ENCODE measurements at places on chromosomes 2 and 18. TPM values are rescaled to one million over a fixed set of nuclear protein-coding genes. Genes with fewer than 3 reads are reported as not detected.

The BCL2L11 gene
- total RNA-seq = 28.6 TPM

The ALK gene
- not detected for total RNA-seq

DNA sequence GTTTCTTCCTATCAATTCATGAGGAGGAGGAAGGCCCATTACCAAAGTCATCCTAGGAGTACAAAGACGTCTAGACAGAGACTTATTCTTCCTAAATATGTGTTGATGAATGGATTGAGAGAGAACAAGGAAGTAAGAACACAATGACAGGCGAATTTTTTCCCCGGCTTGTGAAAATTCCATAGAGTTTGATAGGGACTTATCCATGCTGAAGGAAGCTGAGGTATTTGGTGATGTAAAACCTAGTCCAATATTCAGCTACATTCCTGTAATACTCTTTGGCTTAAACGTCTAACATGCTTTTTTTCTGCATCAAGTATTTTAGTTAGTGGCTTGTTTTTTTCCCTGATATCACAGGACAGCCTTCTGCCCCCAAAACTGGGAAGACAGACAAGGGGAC, 121.9 kb upstream of the MYT1L start:
- no peak for DNase-seq

DNA sequence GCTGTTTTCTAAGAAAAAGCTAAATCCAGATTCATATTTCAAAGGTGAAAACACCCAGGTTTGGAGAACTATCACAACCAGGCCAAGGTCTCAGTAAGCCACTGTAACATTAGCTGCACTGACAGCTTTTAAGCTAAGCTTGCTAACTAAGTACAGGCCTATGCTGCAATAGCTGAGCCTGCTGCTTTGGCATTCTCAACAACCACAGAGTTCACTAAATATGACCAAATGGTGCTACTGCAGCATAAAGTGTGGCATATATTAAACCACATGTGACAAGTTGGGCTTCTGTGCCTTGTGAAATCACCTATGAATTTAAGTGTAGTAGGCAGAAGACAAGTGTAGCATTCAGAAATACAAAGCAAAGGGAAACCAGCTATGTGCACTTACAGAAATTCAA, 206.7 kb downstream of the TCF4 start:
- no peak for DNase-seq

- DNase-seq = no peak
Measured at GRCh38 chr2:53751728-53752127, 15.9 kb upstream of the CHAC2 start.

The CERKL gene
- total RNA-seq = 0.07 TPM

GRCh38 chr2:214311031-214311533, 99.8 kb upstream of the VWC2L start:
- DNase-seq = no peak

DNA sequence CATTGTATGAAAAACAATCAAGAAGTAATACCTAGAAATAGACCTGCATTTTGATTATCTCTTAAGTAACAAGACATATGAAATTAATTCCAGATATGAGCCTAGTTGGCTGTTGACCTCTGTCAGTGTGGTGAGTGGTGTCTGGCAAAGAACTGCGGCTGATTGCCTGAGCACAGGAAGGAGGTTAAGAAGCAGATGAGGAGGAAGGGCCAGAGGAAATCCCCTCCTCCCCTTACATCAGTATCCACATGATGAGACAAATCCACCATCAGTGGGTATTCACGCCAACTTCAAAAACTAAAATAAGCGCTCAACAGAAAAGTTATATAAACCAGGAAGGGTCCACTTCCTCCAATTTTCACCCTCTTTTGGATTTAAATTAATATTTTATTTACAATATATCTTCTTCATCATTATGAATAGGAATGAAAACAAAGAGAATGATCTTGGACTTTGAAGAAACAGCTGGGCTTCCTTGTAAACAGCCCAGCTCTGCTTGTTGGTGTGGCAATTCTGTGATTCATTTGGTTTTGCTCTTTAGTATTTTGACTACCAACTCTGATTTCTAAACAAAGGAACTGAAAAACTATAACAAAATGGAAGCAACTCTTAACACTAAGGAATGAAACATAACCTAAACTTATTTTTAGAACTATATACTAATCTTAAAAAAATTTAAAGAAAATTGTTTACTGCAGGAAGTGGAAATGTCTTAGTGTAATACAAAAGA, 27.3 kb downstream of the RFTN2 start:
- DNase-seq = no peak

The DES gene
- total RNA-seq = not detected

GRCh38 chr18:6414118-6414722, 491 bp downstream of the L3MBTL4 start:
- peak; percentile 73 for DNase-seq

GRCh38 chr2:165594231-165594934, 124.9 kb downstream of the CSRNP3 start:
- DNase-seq = no peak

DNA sequence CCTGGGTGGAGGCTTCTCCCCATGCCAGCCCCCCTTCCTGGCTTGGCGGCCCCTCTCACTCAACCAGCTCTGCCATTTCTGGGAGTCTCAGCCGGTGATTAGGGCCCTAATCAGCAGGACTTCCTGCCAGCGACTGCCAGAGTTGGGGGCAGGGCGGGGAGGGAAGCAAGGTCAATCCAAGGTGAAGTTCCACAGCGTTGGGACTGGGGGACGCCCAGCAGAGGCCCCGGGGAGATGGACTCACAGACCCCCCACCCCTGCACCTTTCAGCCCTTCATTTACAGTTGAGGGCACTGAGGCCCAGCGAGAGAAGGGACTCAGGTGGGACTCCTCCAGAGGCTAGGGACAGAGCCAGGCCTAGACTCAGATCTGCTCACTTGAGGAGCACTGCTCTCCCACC, 65.3 kb downstream of the TNS1 start:
- DNase-seq = no peak

The SLC16A14 gene
- total RNA-seq = 2.2 TPM

DNA sequence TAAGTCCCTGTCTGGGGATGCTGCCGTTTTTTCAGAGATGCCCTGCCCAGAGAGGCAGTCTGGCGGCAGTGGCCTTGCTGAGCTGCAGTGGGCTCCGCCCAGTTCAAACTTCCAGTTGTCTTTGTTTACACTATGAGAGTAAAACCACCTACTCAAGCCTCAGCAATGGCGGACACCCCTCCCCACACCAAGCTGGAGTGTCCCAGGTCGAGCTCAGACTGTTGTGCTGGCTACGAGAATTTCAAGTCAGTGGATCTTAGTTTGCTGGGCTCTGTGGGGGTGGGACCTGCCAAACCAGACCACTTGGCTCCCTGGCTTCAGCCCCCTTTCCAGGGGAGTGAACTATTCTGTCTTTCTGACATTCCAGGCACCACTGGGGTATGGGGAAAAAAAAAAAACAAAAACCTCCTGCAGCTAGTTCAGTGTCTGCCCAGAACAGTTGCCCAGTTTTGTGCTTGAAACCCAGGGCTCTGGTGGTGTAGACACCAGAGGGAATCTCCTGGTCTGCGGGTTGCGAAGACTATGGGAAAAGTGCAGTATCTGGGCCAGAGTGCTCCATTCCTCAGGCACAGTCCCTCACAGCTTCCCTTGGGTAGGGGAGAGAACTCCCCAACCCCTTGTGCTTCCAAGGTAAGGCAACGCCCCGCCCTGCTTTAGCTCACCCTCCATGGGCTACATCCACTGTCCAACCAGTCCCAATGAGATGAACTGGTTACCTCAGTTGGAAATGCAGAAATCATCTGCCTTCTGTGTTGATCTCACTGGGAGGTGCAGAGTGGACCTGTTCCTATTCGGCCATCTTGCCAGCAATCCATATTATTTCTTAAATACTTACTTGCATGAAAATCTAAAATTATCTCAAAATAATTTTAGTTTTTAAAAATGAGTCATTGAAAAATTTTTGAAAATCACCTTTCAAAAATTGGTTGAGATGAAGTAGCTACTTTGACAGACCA, 338.0 kb downstream of the OSR1 start:
- no peak for DNase-seq

The GATA6 gene
- total RNA-seq = not detected

DNA sequence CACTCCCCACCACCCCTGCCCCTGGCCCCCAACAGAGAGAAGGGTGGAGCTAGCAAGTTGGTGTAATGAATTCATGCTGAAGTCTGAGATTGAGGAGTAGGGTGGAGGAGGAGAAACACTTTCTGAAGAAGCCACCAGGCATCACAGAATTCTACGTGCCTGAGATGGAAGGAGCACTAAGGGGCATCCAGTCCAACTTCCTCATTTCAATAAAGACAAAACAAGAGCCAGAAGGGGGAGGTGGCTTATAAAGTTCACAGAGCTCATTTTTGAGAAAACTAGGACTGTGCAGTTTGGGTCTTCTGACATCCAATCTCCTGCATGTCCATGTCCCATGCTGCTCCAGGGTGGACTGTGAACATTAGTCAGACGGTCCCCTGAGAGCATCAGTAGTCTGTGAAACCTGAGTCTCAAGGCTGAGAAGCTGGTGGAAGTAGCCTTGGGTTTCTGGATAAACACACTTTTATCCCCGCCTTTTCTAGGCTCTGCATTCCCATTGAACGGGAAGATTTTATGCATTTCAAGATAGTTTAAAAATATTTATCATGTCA, 77.7 kb downstream of the TRIM43 start:
- DNase-seq = no peak

DNA sequence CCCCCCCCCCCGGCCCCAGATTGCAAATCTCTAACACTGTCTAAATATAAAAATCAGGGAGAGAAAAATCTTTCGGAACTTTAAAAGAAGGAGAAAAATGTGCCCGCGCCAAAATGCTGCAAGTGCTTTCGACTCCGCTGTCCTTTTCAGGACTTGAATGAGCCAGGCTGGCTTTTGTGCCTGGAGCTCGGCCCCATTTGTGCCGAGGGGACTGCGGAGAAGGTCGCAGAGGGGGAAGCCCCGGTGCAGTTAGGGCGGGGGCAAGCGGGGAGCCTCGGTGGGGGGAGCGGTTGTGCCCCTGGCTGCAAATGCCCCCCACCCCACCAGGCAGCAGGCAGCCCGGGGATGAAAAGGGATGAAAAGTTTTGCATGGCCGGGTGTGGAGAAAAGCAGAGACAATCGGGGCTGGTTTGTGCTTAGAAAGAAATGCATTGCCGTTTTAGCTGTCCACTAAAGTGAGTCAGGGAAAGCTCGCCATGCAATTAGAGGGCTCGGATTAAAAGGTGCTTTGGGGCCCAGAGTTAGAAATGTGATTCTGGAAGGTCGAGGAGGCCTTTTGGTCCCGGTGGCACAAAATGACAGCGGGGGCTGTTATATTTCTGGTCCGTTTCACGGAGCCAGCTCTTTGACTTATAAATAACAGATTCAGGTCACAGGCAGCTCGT, 1.6 kb downstream of the INHBB start:
- DNase-seq = peak; percentile 12

The TMEM17 gene
- total RNA-seq = 0.18 TPM

The INHA gene
- not detected for total RNA-seq

The TXNDC2 gene
- not detected for total RNA-seq

The EXOC6B gene
- 9.0 TPM for total RNA-seq

The REEP1 gene
- 0.19 TPM for total RNA-seq

DNA sequence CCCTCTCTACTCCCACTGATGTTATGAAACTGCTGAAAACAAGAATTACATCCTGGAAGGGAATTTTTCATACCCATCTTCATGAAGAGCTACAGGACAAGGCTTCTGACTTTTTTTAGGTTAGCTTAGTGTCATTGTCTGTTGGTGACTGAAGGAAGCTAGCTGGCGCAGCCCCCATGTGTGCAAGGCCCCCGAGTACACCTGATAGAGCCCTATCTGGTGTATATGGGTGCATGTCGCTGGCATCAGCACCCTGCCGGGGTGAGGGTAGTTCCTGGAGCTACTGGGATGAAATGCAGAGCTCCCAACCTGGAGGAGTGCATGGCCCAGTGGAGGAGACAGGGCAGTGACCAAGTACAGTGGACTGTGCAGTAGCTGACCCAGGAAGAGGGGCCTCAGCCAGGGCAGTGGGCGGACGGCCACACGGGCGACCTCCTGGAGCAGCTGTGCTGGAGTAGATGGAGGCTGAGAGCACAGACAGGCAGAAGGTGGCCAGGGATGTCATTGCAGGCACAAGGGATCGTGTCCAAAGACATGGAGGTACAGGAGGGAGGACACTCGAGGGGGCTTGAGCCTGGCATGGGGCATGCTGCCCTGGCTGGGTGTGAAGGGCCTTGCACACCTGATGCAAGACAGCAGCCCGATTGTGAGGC, 12.1 kb downstream of the IMPA2 start:
- DNase-seq = no peak

DNA sequence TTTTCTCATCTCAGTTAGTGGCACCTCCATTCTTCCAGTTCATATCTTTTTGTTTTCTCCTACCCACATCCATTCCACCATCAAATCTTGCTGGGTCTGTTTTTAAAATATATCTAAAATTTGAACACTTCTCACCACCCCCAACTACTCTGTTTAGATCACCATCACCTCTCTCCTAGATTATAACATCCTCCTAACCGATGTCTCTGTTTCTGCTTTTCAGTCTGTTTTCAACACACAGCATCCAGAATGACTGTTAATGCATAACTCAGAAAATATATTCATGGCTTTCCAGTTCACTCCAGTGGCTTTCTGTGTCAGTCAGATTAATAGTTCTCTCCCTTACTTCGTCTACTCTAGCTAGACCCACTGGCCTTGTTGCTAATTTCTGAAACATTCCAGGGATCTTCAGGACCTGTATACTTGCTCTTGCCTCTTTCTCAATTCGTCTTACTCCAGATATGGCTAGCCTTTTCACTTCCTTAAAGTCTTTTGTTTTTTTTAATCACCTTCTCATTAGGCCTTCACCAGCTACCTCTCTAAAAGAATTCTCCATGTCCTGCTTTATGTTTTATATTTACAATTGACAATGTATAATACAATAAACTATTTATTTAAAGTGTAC, 105.3 kb downstream of the COMMD1 start:
- no peak for DNase-seq

GRCh38 chr2:223053484-223054192, 1.6 kb downstream of the KCNE4 start:
- DNase-seq = no peak

GRCh38 chr2:158968396-158969161, at the start of gene TANC1:
TSS of gene TANC1 (plus strand) at chr2:158968640. CDS start at chr2:159065911, 97,271 bp downstream.
- peak; percentile 86 for DNase-seq

GRCh38 chr2:20723543-20723942, 56.6 kb downstream of the GDF7 start:
- DNase-seq = no peak

The C2orf78 gene
- not detected for total RNA-seq

The APOB gene
- not detected for total RNA-seq

- DNase-seq = peak; percentile 83
Measured at GRCh38 chr2:219002395-219003266, 9.4 kb upstream of the CRYBA2 start.

The RGPD4 gene
- 0.19 TPM for total RNA-seq

GRCh38 chr2:168729455-168729854, 73.0 kb upstream of the NOSTRIN start:
- no peak for DNase-seq

DNA sequence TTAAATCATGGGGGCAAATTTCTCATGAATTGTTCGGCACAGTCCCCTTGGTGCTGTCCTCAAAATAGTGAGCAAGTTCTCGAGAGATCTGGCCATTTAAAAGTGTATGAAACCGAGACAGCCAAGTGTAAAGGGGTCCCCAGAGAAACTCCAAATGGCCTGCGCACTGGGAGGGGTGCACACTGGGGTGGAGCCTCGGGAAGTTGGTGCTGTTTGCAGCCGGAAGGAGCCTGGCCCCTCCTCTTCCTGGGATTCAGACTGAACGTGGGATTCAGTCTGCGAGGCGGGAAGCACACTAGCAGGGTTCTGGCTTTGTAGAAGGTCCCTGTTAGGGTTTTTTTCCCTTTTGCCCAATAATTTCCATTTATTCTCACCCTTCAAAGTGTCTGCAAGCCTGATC, 48.8 kb downstream of the RABL2A start:
- DNase-seq = no peak

The RND3 gene
- not detected for total RNA-seq
